ENCODE measurements at places on chromosomes 13 and 19. TPM values are rescaled to one million over a fixed set of nuclear protein-coding genes. Genes with fewer than 3 reads are reported as not detected.

Gene ZNF177
- total RNA-seq = 0.29 TPM

Gene MARCHF2
- total RNA-seq = 26.0 TPM

- no peaks in the 10 kb centered on the region for H3K27me3 ChIP-seq
- H3K4me1 ChIP-seq = no peaks in the 10 kb centered on the region
- DNase-seq = no peak
- no peak overlapping the region for H3K4me3 ChIP-seq
Observed at GRCh38 chr13:58782736-58783135, 1151.2 kb downstream of the PCDH17 start.

GRCh38 chr19:12766051-12766521, 9.3 kb downstream of the HOOK2 start:
- H3K27ac ChIP-seq = no peak overlapping the region
- H3K27me3 ChIP-seq = peaks cover 1% of the 10 kb centered on the region
- DNase-seq = peak; percentile 53
- no peaks in the 10 kb centered on the region for H3K4me1 ChIP-seq
- peak overlapping the region; percentile 82 for H3K4me3 ChIP-seq
- peaks cover 4% of the 10 kb centered on the region for H3K36me3 ChIP-seq

GRCh38 chr13:99267927-99268326, 9.7 kb upstream of the GPR18 start:
- peaks cover 8% of the 10 kb centered on the region for H3K36me3 ChIP-seq
- H3K4me3 ChIP-seq = no peak overlapping the region
- no peak for DNase-seq
- H3K4me1 ChIP-seq = no peaks in the 10 kb centered on the region
- H3K27me3 ChIP-seq = peaks cover 2% of the 10 kb centered on the region

DNA sequence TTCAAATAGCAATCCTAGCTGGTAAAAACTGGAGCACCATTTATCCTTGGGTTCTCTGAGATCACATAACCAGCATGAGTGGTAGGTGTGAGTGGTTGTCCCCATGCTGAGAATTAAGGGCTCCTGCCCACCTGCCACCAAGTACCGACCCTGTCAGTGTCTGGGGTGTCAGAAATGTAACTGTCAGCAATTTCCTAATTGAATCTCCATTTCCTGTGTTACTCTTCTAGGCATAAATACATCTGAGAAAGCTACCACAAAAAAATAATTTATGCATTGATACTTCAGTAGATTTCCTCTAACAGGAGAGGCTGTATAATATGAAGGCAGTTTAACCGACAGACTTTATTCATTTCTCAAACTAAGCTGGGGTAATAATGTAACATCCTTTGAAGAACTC, 25.1 kb downstream of the CPB2 start:
- H3K4me3 ChIP-seq = no peak overlapping the region
- no peaks in the 10 kb centered on the region for H3K36me3 ChIP-seq
- no peak for DNase-seq
- peaks cover 8% of the 10 kb centered on the region for H3K27me3 ChIP-seq

DNA sequence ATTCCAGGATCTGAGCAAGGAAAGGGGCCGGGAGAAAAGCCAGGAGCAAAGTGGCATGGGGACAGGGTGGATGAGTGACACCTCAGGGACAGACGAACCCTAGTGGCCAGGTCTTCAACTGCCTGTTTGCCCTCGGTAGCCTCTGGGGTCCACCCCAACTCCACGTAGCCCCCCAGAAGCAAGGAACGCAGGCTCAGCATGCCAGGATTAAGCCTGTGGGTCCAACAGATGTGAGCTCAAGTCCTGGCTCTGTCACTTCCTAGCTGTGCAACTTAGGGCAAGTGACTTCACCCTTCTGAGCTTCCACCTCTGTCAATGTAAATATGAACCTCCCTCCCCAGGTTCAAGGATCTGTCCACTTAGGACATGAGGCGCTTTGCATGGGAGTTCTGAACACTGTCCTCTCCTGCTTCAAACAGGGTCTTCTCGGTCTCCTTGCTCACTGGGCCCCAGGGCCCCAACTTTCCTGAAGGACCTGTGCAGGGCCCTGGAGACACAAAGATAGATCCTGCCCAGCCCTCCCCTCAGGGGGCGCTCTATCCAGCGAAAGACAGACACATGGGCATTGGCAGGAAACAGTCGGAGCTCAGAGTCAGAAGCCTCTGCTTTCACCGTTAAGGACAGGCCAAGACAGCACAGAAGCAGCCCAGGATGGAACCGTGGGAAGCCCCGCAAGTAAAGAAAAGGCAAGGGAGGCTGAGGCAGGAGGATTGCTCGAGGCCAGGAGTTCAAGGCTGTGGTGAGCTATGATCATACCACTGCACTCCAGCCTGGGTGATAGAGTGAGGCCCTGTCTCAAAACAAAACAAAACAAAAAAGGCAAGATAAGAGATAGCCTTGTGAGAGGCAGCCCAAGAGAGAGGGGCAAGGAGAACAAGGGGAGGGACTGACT, 13.2 kb downstream of the SYDE1 start:
- H3K36me3 ChIP-seq = peaks cover 26% of the 10 kb centered on the region
- H3K27ac ChIP-seq = no peak overlapping the region
- no peak overlapping the region for H3K4me3 ChIP-seq
- no peak for DNase-seq
- H3K4me1 ChIP-seq = peaks cover 11% of the 10 kb centered on the region

GRCh38 chr13:96091164-96092117, 1.5 kb downstream of the HS6ST3 start:
- H3K36me3 ChIP-seq = no peaks in the 10 kb centered on the region
- peak overlapping the region; percentile 42 for H3K4me3 ChIP-seq
- H3K27ac ChIP-seq = no peak overlapping the region

DNA sequence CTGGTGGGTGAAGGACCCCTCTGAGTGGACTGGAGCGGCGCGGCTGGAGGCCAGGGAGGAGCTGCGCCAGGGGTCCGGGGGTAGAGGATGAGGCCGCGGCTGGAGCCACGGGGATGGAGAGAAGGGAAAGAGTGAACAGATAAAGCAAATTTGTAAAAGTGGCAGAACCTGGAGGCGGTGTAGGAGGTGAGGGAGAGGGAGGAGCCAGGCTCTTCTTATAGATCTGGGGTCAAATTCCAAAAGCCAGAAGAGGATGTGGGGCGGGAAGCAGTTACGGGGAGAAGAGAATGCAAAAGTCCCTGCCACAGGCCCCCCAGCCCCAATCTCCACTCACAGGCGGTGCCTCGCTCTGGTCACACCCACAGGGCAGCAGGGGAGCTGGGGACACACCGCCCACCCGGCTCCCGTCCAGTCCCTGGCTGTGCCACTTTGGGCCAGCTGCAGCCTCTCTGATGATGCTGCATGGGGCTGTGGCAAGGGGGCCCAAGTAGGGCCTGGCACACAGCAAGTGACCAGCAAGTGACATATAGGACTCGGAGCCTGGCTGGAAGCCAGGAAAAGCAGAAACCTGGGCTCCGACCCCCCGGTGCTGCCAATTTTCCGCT, 11.1 kb downstream of the LRRC4B start:
- DNase-seq = no peak
- no peak overlapping the region for H3K4me3 ChIP-seq
- H3K36me3 ChIP-seq = no peaks in the 10 kb centered on the region

DNA sequence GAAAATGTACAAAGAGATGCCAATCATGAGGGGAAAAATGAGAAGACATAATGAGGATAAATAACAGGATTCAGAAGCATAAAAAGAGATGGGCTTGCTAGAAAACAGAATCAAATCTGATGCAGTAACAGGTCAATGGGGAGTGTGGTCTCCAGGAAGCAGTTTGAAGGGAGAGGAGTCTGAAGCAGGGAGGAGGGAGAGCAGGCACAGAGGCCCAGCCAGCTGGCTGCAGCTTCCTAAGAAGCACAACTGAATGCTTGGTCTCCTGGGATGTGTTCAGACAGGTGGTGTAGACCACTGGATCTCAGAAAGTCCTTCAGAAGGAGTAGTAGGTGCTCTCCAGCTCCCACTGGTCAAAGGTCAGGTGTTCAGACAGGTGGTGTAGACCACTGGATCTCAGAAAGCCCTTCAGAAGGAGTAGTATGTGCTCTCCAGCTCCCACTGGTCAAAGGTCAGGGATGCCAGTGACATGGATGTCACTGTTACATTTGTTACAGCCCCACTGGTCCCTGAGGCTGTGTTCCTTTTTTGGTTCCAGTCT, 68.3 kb upstream of the UBAC2 start:
- H3K4me1 ChIP-seq = no peaks in the 10 kb centered on the region
- H3K4me3 ChIP-seq = no peak overlapping the region
- H3K36me3 ChIP-seq = no peaks in the 10 kb centered on the region
- no peak for DNase-seq
- H3K27ac ChIP-seq = no peak overlapping the region

GRCh38 chr13:94921181-94921580, 208.8 kb upstream of the SOX21 start:
- DNase-seq = no peak
- H3K27me3 ChIP-seq = peaks cover 2% of the 10 kb centered on the region
- H3K36me3 ChIP-seq = no peaks in the 10 kb centered on the region

DNA sequence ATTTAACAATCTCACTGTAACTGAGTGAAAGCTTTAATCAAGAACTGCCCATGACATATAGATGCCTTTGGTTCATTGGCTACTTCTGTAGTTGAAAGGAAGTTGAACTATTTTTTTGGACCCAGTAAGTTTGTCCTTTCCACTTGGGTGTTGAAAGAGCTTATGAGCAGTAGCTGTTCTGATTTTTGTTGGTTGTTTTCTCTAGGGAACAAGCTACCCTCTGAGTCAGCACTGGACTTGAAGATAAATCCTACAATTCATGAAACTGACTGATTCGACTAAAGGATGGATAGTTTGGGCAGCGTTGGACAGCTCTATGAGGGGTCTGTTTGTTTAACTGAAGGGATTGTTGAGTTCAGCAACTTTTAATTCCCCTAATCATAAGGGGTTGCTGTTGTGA, 101.0 kb downstream of the PAN3 start:
- H3K4me3 ChIP-seq = no peak overlapping the region
- DNase-seq = no peak
- H3K36me3 ChIP-seq = peaks cover 20% of the 10 kb centered on the region
- H3K27ac ChIP-seq = no peak overlapping the region
- no peaks in the 10 kb centered on the region for H3K27me3 ChIP-seq

All from HFFc6 (cell line).